ENCODE measurements at places on chromosomes 3 and 15.
A peak's percentile ranks its signal among the peaks of the same experiment; 100 is the strongest.

DNA sequence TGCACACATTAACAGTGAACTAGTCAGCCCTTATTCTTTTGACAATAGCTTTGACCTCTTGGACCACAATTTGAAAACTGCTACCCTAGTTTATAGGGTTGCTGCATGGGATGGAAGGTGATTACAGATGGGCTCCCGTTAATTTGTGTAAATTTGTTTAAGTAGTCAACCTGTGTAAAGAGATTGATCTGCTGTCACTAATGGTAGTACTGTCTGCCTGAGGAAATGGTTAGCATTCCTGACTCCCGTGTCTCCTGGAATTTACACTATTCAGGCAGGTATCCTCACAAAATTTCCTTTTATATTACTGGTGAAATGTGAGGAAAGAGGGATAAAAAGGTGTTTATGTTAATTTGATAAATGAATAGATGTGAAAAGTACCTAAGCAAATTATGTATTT, 15.3 kb upstream of the EBLN2 start:
- DNase-seq = no peak

DNA sequence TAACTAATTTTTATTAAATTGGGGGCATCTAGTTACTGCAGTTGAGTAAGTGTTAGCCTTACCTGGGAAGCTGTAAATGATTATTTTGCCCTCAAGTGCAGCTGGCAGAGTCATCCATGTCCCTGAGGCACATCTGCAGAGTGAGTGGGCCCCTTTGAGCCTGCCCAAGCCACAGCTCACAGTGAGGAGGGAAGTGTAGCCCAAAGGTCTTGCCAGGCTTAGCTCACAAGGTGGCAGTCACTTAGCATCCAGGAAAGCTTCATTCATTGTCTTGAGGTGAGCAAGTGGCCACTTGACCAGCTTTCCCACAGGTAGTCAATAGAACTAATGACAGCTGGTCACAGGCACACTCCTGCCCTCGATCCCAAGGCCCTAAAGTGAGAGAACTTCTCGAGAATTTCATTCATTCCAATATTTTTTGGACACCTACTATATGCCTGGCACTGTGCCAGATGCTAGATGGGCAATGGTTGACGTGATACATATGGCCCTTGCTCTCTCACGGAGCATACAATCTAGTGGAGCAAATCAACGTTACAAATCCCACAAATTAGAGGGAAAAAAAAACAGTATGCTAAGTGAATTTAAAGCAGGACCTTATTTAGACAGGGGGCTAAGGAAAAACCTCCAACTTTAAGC, 163.3 kb upstream of the IL12A start:
- DNase-seq = no peak

- DNase-seq = no peak
Observed at GRCh38 chr3:117512975-117513374, 803.4 kb downstream of the TUSC7 start.

DNA sequence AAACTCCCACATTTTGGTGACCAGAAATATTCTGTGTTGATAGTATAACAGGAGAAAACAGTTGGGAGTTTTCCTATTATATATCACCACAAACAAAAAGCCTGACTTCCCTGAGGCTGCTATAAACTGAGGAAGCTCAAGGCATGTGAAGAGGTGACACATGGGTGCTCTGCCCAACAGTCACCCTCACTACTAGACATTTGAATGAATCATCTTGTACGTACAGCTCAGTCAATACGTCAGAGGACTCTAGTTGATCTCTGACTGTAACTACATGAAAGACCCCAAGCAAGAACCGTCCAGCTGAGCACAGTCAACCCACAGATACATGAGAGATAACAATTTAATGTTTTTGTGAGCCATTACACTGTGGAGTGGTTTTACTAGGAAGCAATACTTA, 338.3 kb upstream of the ATP11B start:
- DNase-seq = no peak

DNA sequence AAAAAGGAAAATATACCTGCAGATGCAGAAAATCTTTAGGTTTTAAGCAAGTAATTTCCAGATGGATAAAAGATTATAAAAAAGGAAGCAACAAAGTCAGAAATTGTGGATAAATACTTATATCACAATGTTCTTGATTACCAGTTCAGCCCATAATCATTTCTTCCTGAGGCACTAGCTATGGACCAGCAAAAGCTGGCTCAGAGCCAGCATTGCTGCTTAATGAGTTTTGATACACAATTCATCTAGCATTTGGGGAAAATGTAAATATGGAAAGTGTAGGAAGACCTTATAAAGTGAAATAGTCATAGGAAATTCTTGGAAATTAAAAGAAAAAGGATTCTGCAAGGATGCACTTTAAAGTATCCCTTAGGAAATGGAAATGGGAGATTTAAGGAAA, 168.3 kb upstream of the GBE1 start:
- no peak for DNase-seq

DNA sequence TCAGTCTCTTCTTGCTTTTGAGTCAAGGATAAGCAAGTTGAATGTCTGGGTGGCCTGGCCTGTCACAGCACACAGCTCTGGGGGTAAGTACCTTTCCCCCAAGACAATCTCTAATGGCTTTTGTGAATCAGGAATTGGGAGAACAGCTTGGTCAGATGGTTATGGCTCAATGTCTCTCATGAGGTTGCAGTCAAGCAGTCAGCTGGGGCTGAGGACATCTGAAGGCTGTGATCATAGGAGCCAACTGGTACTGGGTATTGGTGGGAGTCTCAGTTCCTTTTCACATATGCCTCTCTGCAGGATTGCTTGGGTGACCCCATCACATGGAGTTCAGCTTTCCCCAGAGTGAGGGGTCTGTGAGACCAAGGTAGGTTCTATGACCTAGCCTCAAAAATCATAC, 33.0 kb upstream of the TMEM158 start:
- no peak for DNase-seq

DNA sequence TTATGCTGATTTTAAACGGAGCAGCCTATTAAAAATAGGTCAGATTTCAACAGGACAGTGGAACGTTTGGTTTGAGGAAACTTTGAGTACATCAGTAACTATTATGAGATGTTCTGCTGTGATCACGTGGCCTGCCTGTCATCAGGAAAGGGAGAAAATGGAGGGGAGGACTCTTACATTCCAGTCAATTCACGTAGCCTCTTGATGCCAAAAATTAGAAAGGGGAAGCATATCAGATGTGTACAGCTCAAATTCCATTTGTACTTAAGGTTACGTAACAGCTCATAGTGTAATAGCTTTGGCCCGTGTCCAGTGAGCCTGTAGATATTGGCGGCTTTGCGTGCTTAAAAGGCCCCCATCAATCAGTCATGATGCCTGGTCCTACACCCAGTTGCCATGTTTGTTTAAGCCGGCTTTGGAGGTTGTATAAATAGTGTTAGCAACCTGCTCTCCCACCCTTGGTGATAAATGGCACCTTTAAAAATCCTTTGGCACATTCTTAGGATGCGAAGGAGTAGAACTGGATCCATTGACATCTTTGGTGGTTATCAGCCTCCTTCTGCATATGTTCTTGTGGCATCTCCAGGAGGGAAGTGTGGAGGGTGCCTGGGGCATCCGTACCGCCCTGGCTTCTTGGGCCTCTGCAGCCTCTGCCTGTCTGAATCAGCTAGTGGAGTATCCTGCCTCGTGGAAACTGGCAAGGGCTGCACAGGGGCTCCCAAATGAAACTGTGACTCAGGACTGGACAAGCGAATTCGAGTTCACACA, 163.9 kb downstream of the THSD4 start:
- DNase-seq = no peak

DNA sequence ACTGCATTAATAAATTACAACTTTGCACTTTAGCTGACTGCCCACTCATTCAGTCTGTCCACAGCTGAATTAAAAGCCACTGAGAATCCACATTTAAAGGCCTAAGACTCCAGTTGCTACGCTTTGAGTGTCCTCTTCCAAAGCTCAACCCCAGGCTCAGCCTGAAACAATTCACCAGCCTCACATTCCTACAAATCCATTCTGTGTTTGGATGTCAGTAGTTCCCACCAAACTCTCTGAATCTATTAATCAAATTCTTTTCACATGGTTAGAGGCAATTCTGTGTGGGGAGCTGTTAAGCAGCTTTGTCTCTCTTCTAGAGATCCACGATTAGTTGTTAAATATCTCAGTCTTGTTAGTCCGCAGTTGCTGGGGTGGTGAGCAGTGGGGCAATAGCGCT, 116.8 kb upstream of the UBE2E2 start:
- DNase-seq = no peak

GRCh38 chr3:196994056-196994455, 25.4 kb upstream of the PIGZ start:
- no peak for DNase-seq

- DNase-seq = no peak
Observed at GRCh38 chr3:179474480-179474879, 23.2 kb upstream of the GNB4 start.

DNA sequence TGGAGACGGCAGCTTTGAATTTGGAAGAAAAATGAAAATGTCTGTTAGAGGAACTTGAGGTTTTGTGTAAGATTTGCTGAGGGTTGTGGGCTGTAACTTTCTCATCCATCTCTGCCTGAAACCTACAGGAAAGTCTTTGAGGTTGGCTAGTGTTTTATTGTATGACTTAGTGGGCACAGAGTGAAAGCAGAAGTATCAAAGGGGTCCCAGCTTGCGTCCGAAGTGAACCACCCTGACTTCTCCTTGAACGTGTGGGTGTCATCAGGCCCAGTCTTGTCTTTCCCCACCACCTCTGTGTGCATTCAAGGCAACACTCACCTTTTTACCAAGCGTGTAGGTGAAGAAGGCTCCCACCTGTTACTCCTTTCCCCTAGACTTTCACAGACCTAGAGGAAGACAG, 682.1 kb upstream of the CFAP20DC start:
- DNase-seq = no peak

DNA sequence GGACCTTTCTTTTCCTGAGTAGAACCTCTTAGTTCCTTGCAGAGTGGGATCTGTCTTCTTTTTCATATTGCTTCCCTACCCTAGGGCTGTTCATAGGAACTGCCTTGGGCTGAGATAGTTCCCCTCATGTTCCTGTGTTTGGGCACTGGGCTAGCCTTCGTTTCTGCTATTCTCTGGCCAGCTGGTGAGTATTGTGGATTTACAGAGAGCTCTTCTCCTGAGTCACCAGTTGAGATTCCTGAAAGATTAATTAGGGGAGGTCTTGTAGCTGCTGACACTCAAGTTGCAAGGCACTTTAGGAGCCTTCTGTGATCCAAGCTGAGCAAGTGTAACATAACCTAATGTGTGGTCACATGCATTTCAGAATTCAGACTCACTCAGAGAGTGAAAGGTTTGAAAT, 30.7 kb downstream of the CHD2 start:
- DNase-seq = no peak

DNA sequence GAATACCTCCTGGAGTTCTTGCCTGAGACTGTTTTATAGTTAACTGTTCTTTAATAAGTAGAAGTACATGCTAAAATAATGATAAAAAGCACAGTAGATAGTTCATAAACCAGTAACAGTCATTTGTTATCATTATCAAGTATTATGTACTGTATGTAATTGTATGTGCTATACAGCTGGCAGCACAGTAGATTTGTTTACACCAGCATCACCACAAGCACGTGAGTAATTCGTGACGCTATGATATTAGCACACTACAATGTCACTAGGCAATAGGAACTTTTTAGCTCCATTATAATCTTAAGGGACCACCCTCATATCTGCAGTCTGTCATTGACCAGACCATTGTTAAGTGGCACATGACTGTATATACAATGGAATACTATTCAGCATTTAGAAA, 534.7 kb downstream of the FHIT start:
- no peak for DNase-seq

DNA sequence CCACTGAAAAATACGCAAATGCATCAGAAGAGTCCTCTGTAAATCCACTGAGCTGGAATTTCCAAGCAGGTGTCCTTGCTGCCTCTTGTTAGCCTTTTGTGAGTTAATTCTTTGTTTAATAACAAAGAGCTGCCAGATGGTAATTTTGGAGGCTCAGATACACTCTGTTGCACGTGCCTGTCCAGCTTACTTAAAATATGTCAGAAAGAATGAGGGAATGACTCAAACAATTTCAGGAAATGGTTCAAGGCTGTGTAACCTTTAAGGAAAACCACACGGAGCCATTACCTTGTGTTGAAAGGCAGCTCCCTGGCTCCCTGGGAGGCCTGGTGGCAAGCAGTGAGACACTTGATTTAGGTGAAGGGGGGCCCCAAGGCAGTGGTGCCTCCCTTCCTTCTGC, 302.2 kb upstream of the CTDSPL start:
- DNase-seq = no peak

DNA sequence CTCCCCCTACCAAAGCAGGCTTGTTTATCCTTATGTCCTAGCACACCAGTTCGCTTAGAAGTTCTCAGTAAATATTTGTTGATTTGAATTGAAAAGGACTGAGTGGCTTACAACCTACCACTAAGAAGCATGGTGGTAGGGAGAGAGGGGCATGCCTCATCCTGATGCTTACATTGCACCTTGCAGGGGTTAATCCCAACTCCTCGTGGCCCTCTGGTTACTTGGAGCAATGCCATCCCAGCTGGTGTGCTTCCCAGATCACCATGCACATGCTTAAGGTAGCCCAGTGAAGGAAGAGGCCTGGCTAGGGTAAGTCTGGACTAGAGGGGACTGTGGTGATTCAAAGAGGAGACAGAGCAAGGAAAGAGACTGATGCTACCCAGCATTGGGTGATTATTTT, 253.3 kb downstream of the CLSTN2 start:
- no peak for DNase-seq

DNA sequence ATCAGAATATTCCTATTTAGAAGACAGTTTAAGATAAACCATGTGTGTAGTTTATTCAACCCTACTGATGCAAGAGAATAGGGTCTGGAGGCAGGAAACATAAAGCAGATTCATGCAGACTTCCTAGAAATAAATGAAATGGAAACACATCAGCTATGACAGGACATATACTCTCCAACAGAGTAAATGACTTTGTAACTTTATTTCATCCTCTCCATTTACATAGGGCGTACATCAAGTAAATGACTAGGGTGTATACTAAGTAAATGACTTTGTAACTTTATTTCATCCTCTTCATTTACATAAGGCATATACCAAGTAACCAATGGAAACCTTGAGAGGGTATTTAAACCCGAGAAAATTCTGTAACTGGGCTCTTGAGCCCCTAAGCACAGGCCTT, 17.6 kb upstream of the SRPRB start:
- DNase-seq = no peak

DNA sequence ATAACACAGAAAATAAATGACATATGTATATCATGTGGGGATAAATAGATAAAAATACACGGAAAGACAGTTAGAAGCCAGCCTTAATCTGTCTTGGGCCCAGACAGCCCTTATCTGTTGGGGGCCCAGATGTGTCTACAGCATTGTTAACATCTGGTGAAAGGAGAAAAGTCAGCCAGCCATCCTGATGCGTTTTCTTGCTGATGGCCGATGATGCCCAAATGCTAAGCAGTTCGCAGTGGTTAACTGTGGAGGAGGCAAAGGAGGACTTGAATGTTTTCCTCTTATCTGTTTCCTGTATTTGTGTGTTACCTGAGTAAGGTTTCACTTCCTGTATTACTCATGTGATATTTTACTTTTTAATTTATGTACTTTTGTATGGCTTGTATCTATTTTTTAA, 46.2 kb downstream of the NOX5 start:
- DNase-seq = peak; percentile 2
